Activated effector memory CD4-positive, alpha-beta T cell treated with Interleukin-2 at 50 U/mL for 16 hours (primary cell): ENCODE measurements at places on chromosomes 7 and 10.

DNA sequence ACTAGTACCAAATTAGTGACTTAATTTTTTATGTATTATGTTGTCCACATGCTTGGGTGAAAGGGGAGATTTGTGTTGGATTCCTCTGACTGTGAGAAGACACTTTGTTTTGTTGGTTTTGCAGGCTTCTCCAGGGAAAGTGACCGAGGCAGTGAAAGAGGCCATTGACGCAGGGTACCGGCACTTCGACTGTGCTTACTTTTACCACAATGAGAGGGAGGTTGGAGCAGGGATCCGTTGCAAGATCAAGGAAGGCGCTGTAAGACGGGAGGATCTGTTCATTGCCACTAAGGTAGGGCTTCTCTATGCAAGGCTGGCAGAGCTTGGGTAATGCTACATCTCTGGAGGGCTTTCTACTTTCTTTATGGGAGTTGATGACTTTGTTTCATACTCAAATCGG lies 4.5 kb downstream of the AKR1E2 start:
- DNase-seq, result no peak

GRCh38 chr7:133428876-133429275 lies 176.0 kb downstream of the EXOC4 start:
- no peak for DNase-seq

DNA sequence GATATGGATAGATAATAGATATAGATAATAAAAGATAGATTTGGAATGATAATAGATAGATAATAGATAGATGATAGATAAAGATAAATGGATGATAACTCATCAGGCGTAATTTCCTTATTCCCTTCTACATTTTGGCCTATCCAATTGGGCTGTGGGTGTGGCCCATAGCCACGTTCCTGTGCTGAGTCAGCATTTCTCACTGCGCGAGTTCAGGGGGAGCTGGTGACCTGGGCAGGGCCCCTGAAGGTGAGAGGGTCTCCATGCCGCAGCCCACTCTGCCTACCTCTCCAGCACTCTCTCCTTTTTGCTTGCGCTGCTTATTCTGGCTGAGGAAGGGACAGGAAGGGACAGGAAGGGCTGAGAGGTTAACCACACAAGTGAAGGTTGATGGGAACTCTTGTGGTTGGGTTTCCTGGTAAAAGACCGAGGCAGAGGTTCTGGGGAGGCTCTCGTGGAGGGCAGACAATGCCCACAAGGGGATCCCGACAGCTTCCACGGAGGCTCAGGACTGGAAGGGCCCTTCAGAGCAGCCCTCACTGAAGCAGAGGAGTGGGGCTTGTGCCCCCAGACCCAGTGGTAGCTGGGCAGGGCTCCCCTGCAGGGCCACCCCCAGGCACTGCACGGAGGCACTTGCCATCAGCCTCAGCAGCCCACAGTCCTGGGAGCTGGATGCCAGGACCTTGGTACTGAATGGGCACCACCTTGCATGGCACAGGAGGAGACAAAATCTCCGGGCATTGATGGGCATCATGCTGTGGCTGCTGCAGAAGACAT lies 247.3 kb upstream of the PITRM1 start:
- DNase-seq, result no peak

- DNase-seq, result no peak
Observed at GRCh38 chr7:2012981-2013380, 219.8 kb downstream of the MAD1L1 start.
